ENCODE measurements at places on chromosomes 12 and 14.
A peak's percentile ranks its signal among the peaks of the same experiment; 100 is the strongest.

DNA sequence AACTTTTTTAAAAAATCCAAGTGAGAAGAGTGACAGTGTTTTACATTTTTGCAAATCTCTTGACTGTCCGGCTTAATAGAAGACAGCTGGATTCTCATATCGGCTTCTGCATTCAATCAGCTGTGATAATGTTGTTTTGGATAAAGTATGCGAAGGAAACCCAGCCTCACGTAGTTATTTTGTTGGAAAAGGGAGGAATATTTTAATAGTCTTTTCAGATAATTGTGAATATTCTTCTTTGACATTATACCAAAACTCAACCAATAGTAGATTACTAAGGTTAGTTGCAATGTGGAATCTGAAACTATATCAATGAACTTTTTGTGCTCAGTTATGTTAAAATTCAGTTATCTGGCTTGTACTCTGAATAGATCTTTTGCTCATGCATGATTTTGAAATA, 276.5 kb downstream of the ZFP36L1 start:
- DNase-seq: no peak

DNA sequence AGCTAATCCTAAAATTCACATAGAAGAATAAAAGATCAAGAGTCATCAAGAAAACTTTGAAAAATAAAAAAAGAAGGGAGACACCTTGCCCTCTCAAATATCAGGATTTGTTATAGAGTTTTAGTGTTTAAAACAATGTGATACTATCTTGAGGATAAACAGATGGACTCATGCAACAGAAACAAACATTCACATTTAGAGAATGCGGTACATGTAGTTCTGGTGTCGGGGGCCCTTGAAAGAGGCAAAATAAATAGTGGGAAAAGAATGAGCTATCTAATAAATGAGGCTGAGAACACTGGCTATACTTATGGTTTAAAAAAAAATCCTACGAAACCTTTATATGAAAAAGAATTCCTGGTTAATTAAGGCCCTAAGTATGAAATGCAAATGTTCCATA, 127.7 kb downstream of the LLPH start:
- DNase-seq: no peak

GRCh38 chr12:130627175-130627574, 88.9 kb downstream of the RIMBP2 start:
- no peak for DNase-seq

- no peak for DNase-seq
These were observed 196.8 kb upstream of the STXBP6 start for GRCh38 chr14:25246751-25247150.

GRCh38 chr14:69713209-69713781, 53.6 kb upstream of the SRSF5 start:
- peak; percentile 90 for DNase-seq

- DNase-seq: no peak
These were observed 2.5 kb downstream of the PACS2 start for GRCh38 chr14:105316968-105317510.

DNA sequence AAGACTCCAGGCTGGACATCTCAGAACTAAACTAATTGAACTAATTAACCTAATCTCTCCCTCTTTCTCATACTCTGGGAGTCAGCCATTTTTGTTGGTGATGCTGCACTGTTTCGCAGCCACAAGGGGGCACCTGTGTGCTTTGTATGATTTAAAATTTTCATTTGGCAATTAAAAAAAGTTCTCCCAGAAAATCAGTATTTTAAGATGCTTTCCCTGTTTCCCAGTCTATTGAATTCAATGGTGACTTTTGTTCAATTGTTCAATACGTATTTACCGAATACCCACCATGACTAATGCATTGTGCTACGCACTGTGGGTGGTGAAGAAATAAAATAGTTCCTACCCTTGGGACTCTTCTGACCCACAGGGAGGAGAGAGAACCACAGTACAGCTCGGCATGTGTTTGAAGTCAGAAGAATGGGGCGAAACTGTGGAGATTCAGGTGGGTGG, 63.7 kb downstream of the ZNF664 start:
- DNase-seq: no peak

DNA sequence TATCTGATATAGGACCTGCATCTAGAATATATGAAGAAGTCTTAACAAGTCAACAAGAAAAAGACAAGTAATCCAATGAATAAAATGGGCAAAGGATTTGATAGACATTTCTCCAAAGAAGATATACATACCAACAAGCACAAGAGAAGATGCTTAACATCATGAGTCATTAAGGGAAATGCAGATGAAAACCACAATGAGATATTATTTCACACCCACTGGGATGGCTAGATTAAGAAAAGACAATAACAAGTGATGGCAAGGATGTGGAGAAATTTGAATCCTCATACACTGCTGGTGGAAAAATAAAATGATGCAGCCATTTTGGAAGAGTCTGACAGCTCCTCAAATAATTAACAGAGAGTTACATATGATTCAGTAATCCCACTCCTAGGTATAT, 502.6 kb downstream of the FUT8 start:
- no peak for DNase-seq

DNA sequence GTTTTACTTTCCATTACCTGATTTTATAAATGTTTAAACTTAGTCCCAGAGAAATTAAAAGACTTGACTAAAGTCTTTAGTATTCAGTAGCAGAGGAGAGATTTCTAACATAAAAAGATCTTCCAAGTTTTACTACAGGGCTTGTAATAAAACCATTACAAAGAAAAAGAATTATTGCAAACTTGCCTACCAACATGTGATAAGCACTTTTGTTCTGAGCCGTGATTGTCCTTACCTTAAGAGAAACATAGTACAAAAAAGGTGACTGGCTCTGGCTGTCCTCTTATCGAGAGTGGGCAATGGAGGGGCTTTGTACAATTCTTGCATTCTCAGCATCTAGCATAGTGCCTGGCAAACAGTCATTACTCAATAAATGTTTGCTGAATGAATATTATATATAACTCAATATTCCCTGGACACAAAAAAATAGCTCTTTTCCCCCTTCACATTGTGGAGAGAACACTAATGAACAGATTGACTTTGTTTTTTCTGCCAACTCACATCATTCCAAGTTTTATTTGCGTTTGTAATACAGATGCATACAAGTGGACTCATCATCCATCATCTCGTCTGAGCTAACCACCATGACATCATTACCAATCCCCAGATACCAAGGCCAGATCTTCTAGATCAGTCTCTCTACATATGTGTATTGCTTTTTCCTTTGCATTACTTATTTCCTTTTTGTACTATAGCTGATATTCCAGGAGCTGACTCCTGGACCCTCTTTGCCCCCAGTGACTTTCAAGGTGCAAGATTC, 192.8 kb upstream of the EEA1 start:
- DNase-seq: no peak

GRCh38 chr14:71780075-71780474, 152.2 kb upstream of the RGS6 start:
- no peak for DNase-seq

- DNase-seq: no peak
These were observed 10.1 kb downstream of the GSG1 start for GRCh38 chr12:13093191-13093847.

GRCh38 chr14:102826161-102826560, 48.9 kb downstream of the TRAF3 start:
- DNase-seq: no peak

DNA sequence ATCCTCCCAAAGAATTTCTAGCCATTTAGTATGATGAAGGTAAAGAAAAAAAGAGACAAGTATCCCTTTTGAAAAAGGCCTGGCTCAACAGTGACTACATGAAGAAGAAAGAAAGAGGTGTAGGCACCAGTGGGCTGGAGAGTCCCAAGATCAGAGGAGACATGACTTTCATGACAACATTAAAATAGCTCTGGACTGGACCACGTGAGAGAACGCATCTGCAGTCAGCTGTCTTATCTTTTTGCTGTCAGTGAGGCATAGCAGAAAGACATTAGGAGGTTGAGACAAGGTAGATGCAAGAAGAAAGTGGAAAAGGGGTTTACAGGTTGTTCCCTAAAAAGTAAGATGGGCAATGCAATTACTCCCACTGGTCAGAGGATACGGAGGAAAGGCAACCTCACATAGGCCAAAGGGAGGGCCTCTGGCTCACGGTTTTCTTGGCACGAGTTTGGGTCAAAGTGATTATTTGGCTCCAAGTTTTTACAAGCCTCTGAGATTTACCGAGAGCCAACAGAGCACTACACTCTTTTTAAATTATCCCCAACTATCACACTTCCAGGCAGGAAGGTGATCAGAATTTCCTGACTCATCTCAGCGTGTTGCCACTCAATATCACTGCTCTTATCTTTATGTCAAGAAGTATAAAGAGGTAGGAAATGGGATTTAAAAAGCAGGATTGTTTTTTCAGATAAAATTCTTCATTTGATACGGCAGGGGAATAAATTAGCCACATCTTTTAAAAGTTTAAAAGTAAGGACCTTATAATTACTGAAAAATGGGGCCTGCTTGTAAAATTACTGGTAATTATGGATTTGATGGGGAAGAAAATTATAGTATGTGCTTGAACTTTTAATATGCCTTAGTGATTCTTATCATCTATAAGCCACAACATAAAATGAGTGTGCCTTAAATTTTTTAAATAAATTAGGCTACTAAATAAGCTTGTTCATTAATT, 29.2 kb downstream of the TMTC1 start:
- no peak for DNase-seq

GRCh38 chr14:101031721-101032120, 128.2 kb upstream of the RTL1 start:
- no peak for DNase-seq

- no peak for DNase-seq
These were observed 725.0 kb upstream of the FLRT2 start for GRCh38 chr14:84804895-84805294.

GRCh38 chr12:82627799-82628198, 58.9 kb upstream of the TMTC2 start:
- no peak for DNase-seq

- DNase-seq: no peak
These were observed 47.9 kb downstream of the ASCL4 start for GRCh38 chr12:107822356-107822755.

- no peak for DNase-seq
These were observed 227.7 kb upstream of the HMGA2 start for GRCh38 chr12:65596514-65597091.

DNA sequence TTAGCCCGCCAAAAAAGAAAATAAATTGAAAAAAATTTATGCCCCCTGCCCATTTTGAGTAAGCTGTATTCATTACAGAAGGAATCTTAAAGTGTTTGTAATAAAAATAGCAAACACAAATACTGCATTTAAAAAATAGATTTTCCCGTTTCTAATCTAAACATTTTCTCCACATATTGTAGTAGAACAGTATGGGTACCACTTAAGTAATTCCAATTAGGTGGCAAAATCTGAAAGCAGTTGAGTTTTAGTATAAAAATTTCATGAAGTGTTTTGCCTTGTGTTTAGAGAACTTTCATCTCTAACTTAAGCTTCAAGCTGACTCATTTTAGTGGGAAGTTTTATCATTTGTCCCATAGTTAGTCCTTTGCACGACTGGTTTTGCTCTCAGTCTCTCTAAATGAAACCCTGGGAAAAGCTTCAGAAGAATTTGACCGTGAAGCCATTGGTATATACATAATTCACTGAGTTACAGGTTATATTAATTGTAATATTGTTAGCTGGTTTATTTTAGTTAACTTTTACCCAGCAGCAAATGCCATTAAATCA, 214.6 kb downstream of the ERC1 start:
- DNase-seq: no peak

- DNase-seq: no peak
These were observed 72.0 kb downstream of the FOS start for GRCh38 chr14:75350505-75351060.

GRCh38 chr12:459430-460258, at the start of gene B4GALNT3:
Gene B4GALNT3, plus strand, starts transcription at chr12:459939. Its CDS starts 438 bp downstream, at chr12:460377.
- no peak for DNase-seq

GRCh38 chr14:43172899-43173548, 1334.1 kb downstream of the FSCB start:
- DNase-seq: no peak

- no peak for DNase-seq
These were observed 616.3 kb upstream of the TMEM132C start for GRCh38 chr12:127650626-127651025.

DNA sequence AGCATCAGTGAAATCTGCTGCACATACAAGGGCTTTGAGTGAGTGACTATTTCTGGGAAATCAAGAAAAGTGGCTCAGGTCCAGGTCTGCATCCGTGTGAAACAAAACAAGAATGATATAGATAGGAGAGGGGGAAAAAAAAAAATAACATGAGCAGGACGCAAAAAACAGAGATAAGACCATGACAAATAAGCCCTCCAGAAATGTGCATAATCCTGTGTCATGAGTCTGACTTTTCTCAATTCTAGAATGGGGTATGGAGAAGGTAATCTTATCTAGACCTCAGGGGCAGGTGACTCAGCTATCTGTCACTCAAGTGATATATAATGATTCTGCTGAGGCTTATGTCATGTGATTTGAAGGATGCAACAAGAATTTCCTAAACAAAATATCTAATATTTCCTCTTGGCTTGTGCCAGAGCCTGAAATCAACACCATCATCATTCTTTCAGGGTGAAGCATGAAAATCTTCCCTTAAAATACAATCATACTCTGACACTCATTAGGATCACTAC, 250.0 kb downstream of the PHLDA1 start:
- DNase-seq: no peak

- no peak for DNase-seq
These were observed 193.9 kb downstream of the RGS6 start for GRCh38 chr14:72126091-72126490.

DNA sequence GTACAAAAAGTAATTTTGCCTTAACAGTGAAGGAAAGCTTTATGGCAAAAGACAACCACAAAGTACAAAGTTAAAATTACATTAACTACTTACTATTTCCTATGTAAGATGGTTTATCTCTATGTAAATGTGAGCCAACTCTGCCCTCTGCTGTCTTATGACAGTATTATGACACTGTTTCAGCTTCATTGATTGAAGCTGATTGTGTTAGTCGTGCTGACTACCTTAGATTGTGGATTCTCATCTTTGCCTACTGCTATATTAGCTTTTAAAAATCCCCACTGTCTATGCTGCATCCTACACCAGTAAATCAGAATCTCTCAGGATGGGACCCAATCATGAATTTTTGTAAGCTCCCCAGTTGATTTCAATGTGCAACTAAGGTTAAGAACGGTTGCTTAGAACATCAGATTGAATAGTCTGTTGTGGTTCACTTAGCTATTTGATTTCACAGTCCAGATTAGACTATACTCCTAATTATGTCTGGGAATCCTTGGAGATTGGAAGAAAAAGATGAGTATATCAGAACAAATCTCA, 12.2 kb upstream of the SPTB start:
- peak; percentile 25 for DNase-seq

- no peak for DNase-seq
These were observed 31.2 kb downstream of the TMCC3 start for GRCh38 chr12:94618995-94619695.

DNA sequence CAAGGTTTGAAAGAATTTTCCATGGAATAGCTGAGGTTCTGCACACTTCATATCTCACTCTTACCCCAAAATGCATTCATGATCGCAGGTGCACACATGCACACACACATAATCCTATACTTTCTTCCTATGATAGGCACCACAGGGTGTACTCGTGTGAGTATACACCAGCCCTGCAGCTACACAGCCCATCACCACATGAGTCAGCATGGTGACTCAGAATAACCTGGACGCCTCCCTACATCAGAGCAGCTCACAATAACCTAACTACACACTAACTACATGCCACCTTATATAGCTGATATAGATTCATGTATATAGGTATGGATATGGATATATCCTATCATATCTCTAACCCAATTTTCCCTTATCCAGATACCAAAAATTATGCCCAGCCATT, 850.2 kb upstream of the TMEM132C start:
- DNase-seq: no peak
